ENCODE measurements at places on chromosomes 7 and 10.

- DNase-seq = no peak
Observed at GRCh38 chr7:102974366-102975236, 61.8 kb downstream of the LRRC17 start.

GRCh38 chr7:44144968-44145478 is 3.9 kb upstream of the MYL7 start:
- DNase-seq = no peak

GRCh38 chr7:155725006-155725355 is 80.5 kb downstream of the RBM33 start:
- no peak for DNase-seq

- DNase-seq = no peak
Observed at GRCh38 chr7:44470135-44470479, 20.4 kb downstream of the NUDCD3 start.

DNA sequence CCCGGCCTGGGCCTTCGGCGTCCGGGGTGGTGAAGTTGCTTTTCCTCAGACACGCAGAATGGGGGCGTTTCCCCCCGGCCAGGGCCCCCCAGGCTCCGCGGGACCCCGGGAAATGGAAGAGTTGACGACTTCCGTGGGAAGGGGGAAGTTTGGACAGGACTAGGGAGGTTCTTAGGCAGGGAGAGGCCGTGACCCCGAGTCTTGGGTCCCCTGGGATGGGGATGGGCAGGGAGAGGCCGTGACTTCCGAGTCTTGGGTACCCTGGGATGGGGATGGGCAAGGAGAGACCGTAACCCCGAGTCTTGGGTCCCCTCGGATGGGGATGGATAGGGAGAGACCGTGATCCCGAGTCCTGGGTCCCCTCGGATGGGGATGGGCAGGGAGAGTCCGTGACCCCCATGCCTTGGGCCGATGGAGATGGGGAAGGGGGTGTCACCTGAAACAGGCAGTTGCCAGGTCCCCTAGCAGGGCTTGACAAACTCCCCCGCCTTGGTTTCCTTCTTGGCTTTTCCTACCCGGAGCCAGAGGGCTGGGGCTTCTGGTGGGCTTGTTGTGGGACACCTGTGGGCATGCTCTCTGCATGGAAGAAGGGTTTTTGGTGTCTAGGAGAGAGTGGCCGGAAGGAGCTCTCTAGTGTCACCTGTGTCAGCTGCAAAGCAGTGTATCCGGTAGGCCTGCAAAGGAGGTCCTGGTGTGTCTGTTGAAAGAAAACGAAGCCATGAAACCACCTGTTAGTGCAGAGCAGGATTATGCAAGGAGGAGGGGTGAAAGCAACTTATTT is 1.1 kb downstream of the TRRAP start:
- peak; percentile 80 for DNase-seq

- no peak for DNase-seq
Observed at GRCh38 chr10:50538555-50539398, 85.0 kb downstream of the SGMS1 start.

DNA sequence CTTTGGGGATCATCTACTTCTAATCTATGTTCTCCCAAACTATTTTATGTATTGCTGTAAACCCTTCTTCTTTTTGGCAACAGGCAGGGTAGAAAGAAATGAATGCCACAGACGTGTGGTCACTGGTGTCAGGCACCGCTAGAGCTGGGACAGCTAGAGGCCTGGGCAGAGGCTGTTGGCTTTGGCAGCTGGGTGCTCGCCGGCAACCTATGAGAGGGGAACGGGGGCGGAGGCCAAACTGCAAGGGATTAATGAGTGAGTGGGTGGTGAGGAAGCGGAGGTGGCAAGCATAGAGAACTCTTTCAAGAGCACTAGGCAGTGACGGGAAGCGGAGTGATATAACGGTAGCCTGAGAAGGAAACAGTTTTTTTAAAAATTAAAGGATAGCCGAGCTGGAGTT is 78.5 kb downstream of the CREB5 start:
- DNase-seq = no peak

DNA sequence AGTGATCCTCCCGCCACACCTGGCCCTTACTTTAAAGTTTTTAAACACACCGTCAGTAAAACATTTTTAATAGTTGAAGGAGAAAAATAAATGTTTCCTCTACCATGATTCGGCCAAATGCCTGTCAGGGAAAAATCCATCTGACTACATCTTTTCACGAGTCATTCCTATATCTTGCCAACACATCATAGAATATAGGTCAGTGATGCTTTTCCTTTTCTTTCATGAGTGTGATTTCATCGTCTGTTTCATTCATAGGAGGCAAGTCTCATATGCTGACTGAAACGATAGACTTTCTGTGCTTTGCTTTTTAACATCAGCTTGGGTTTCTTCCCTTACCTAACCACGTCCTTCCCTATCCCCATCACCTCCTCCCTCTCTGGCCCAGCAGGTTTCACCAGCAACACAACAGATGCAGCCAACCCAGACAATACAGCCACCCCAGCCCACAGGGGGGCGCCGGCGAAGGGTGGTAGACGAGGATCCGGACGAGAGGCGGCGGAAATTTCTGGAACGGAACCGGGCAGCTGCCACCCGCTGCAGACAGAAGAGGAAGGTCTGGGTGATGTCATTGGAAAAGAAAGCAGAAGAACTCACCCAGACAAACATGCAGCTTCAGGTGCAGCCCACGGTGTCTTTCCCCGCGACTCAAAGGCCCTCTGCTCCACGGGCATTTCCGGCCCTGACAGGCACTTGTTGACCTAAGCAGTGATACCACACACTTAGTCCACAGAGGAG is 149.2 kb downstream of the TRIL start:
- no peak for DNase-seq

DNA sequence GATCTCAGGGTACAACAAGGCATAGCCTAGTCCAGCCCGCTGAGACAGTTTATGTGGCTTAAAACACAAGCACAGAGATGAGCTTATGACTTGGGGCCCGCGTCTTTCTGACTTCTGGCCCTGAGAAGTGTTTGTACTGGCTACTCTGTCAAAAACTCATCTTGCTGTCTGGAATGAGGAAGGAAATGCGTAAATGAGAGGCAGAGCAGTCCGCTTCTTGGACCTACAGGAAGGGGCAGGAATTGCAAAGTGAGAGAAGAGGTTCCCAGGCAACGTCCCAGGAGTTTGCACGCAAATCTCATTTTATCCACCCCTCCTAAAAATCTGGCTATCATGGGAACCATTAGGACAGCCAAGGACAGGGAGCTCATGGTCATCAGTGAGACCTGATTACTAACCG is 5.5 kb downstream of the ANXA11 start:
- DNase-seq = peak; percentile 81

DNA sequence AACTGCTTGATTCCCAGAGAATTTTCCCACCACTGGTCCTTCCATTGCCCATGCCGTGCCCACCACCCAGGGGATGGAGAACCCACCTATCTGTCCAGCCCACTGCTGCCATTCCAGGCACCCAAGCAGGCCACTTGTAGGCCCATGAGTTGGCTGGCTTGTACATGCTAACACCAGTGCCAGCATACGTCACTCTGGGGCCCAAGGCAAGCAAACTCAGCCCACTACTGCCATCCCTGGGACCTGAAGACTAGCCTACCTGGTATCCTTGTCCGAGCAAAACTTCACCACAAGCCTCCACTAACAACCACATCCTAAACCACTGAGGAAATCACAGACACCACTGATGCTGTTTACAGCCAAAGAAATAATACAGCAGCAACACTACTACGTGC is 44.7 kb upstream of the CDK6 start:
- no peak for DNase-seq
